Cardiac fibroblast (primary cell): ENCODE measurements at places on chromosomes 6 and 20.

DNA sequence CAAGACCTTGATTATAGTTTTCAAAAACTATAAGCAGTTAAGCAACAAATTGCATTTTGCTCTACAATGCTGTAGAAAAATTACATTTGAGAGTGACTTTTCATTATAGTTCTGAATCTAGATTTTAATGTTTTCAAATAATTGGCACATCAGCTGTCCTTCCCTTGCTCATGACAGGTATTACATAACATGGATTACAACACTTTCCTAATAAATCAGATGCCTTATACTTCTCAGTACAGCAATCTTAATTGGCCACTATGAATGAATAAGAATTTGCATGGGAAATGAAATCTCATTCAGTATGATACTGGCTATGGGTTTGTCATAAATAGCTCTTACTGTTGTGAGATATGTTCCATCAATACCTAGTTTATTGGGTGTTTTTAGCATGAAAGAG, 29.9 kb downstream of the HSF2 start:
- no peak for DNase-seq

GRCh38 chr6:170346649-170347048, 40.1 kb downstream of the FAM120B start:
- no peak for DNase-seq

- no peak for DNase-seq
These were observed 57.3 kb downstream of the CDC5L start for GRCh38 chr6:44444853-44445252.

DNA sequence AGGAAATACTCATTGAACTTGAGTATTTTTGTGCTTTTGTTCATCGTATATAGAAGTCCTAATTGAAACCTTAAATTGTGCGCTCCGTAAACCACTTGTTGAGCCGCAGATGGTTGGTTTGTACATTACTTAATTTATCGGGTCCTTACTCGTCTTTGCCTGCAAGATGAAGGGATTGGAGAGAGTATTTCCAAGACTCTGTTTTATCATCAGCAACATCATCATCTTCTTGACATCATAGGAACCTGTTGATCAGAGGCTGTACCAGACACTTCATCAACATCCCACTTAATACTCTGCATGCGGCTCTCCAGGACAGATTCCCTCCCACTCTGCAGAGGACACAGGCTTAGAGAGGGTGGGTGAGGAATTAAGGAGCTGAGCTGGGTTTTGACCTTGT, 28.6 kb downstream of the TIAM2 start:
- DNase-seq, result no peak

- peak; percentile 55 for DNase-seq
These were observed 37.1 kb downstream of the MYLK4 start for GRCh38 chr6:2713473-2714110.

GRCh38 chr6:33977606-33978411, 168.1 kb downstream of the GRM4 start:
- DNase-seq, result no peak

GRCh38 chr6:11341867-11342266, 109.4 kb upstream of the NEDD9 start:
- DNase-seq, result peak; percentile 33

- DNase-seq, result no peak
These were observed 136.6 kb downstream of the CCDC170 start for GRCh38 chr6:151630387-151630786.

GRCh38 chr20:53917145-53918019, 153.0 kb downstream of the BCAS1 start:
- DNase-seq, result peak; percentile 72

DNA sequence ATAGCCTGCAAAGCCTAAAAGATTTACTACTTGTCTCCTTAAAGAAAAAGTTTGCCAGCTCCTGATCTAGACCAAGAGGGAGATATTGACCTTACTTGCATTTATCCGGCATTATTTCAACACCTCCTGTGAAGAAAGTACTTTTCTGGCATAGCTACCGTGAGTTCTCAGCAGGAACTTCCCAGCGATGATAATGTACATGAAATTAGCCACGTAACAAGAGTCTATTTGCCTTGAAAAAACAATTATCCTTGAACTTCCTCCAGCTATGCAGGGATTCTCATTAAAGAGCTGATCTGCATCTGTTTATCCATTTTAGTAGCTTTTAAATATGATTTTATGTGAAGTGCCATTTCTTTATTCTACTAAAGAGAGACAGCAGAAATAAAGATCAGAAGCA, 41.7 kb downstream of the ALDH5A1 start:
- DNase-seq, result peak; percentile 5

- peak; percentile 44 for DNase-seq
These were observed 1.9 kb downstream of the CITED2 start for GRCh38 chr6:139372326-139373153.

DNA sequence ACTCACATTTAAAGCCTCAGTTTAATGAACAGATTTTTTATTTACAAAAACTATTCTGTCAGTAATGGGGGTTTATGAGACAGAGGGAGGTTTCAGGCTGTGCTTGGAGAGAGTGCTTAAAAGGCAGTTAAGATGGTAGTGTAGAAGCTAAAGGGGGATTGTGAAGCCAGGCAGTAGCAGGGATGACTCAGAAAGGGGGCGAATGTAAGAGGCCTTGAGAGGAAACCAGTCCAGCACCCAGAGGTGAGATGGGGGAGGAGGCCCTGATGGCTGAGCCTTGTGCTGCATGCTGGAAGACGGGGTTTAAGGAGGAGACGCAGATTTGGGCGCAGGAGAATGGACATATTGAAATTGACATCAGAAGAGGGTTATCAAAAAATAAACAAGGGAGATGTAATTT, 6.6 kb upstream of the SERPINB9 start:
- DNase-seq, result no peak

DNA sequence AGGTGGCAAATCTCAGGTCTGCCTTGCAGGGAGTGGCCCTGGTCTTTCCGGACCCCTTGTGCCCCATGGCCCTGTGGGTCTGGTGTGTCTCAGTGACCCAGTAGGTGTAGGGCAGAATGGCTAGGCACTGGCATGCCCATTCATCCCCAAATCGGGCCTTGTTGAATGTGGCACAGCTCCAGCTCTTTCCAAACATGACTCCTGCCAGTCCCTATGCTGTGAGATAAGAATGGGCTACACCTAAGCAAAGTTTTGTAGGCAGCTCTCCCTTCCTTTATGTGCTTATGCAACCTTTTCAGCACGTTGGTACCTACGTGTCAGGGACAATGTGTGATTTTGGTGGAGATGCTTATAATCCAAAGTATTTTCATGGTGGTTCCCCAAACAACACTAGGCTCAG, 33.9 kb downstream of the FOXO3 start:
- DNase-seq, result no peak

GRCh38 chr6:12439296-12439695, 149.1 kb downstream of the EDN1 start:
- no peak for DNase-seq

DNA sequence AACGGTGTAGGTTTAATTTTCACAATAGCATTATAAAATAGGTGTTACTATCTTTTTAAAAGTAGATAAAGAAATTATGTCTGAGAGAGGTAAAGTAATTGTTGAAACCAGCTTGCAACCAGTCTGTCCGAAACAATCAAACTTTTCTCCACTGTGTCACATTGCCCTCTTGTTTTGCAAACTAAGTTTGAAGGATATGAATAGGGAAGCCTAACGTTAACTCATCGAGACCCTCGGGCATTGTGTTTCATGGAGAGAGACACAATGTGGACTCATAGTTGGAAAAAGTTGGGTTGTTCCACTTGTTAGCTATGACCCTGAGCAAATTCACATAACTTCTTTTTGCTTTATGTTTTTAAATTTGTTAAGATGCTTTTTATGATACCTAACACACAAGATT, 254.4 kb upstream of the IMPG1 start:
- no peak for DNase-seq

DNA sequence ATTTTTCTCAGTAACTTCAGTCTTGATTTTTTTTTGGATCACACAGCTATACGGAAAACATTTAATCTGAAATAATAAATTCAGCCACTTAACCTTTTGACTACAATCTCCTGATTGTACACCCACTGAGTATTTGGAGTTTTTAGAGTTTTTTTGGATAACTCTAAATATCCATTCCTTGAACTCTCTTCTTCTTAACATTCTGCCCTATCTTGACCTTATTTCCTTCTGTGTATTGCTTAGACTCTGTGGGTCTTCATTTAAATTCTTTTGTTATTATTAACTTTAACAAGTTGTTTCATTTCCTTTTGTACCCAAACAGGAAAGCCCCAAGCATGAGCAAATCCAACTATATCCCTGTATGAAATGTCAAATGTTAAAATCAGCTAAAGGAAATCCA, 170.2 kb upstream of the PTCHD4 start:
- no peak for DNase-seq

GRCh38 chr6:157768863-157769551, 54.0 kb upstream of the SNX9 start:
- no peak for DNase-seq

GRCh38 chr20:1847780-1848179, 47.4 kb upstream of the SIRPA start:
- DNase-seq, result no peak

DNA sequence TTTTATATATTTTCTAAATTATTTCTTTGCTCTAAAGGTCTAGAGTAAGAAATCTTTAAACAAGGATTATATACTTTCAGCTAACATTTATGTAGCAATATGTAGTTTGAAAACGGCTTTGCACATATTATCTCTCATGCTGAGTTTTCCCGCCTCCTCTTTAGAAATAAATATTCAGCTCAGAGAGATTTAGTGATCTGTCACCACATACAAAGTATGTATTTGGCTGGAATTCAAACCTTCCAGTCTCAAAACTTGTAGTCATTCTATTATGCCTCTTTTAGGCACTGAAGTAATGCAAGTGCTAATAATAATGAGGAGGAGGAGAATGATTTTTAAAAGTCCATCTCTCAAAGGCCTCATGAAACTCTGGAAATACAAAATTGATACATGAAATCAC, 525.0 kb downstream of the GRIK2 start:
- no peak for DNase-seq

- peak; percentile 12 for DNase-seq
These were observed at the start of gene PCSK2 for GRCh38 chr20:17226410-17227218. TSS of gene PCSK2 (plus strand) at chr20:17227040. CDS start at chr20:17227306, 266 bp downstream.

DNA sequence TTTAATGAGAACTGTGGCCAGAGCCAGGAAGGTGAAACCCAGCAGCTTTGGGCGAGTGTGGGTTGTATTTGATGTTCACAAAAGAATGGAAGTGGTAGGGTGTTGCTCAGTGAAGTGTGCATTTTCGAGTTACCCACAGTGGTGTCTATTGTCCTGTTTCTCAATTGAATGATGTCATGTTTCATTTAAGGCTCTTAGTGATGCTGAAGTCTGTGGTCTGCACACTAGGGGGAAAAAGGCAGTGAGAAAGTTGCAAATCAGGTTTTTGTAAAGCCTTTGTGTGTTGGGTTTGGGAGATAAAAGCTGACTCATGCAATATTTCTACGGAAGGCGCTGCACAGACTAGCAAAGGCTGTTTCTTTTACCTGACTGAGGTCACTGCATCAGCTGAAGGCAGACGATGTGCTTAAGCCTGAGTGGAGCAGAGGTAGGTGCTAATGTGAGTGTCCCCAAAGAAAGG, 121.1 kb downstream of the PLEKHG1 start:
- DNase-seq, result peak; percentile 17

GRCh38 chr6:157966589-157966977, 15.1 kb upstream of the SYNJ2 start:
- no peak for DNase-seq

GRCh38 chr20:38590676-38591473, 9.9 kb downstream of the ADIG start:
- DNase-seq, result no peak

GRCh38 chr20:34083137-34083536, 28.9 kb downstream of the EIF2S2 start:
- peak; percentile 96 for DNase-seq

DNA sequence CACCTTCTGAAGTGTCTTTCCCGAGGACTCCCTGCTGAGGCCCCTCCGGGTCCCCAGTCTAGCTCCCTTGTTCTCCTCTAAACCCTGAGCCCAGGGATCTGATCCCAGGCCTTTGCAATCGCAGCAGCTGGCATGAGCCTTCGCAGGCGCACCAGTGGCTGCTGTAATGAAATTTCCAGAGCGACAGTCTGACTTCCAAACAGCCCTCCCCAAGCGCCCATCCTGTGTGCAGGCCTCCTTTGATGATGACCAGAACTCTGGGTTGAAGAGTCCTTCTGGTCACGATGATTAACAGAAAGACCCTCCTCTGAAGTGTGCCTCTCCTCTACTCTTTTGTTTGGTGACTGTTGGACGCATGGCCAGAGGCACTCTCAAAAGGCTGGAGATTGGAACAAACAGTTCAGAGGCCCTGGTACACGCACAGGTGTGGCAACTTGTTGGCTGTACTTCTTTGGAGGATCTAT, 89.1 kb upstream of the MPC1 start:
- no peak for DNase-seq

- DNase-seq, result peak; percentile 12
These were observed 38.4 kb downstream of the LCA5 start for GRCh38 chr6:79498842-79499241.

GRCh38 chr6:15366003-15366535, 120.2 kb downstream of the JARID2 start:
- DNase-seq, result no peak

- DNase-seq, result no peak
These were observed 6.3 kb upstream of the VSX1 start for GRCh38 chr20:25088267-25088666.

DNA sequence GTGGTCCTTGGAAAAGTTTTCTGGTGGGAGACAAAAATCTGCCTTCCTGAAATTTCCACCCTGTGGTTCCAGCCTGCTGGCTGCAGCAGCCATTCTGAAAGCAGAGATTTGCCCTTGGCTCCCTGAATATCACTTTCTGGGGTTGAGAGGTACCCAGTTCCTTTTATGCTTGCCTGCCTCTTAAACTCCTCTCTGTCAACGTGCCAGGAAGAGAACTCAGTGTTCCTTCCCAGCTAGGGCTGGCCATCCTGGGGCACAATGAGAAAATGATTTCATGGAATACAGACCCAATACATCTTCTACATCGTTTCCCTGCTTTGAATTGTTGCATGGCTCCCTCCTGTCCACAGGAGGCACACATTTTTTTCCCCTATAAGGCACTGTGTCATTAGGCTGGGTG, 1.6 kb upstream of the DSN1 start:
- no peak for DNase-seq

DNA sequence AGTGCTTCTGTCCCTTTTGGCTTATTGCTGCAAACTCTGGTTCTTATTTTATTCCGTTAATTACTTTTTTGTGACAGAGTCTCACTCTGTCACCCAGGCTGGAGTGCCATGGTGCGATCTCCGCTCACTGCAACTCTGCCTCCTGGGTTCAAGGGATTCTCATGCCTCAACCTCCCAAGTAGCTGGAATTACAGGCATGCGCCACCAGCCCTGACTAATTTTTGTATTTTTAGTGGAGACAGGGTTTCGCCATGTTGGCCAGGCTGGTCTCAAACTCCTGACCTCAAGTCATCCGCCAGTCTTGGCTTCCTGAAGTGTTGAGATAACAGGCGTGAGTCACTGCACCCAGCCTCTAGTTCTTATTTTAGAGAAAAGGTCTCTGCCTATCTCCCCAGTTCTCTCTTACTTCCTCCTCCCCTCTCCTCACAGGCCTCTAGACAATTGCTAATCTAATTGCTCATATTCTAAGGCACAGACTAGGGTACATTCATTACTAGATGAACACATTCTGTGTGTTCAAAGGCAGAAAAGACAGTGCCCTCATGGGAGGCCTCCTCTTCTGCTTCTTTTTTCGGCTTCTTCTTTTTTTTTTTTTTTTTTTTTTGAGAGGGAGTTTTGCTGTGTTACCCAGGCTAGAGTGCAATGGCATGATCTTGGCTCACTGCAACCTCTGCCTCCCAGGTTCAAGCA, 27.0 kb downstream of the EDEM2 start:
- DNase-seq, result peak; percentile 95

- no peak for DNase-seq
These were observed 587.5 kb downstream of the RFPL4B start for GRCh38 chr6:112934433-112935327.

GRCh38 chr6:24935366-24936152, at the start of gene RIPOR2:
TSS of gene RIPOR2 (minus strand) at chr6:24935960. CDS start at chr6:24935898, 62 bp downstream.
- DNase-seq, result peak; percentile 8
